ENCODE measurements at places on chromosomes 3 and 15.

DNA sequence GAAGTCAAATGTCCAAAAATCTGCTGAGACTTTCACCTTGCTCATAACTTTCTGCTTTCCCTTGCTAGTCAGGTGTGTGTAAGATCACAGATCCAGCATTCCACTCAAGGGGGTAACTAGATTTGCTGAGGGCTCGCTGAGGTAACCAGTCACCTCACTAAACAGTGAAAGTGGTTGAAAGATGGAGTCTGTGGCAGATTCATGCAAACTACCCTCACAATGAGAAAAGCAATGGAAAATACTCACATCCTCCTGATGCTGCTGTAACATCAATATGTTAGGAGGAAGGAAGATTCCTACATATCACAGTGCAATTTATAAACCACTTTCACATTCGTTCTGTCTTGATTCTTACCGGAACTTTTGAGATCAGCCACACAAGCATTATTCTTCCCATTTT lies 174.3 kb upstream of the BCL6 start:
- no peak for DNase-seq

GRCh38 chr3:75265897-75266296 lies 398.2 kb upstream of the FRG2C start:
- no peak for DNase-seq

DNA sequence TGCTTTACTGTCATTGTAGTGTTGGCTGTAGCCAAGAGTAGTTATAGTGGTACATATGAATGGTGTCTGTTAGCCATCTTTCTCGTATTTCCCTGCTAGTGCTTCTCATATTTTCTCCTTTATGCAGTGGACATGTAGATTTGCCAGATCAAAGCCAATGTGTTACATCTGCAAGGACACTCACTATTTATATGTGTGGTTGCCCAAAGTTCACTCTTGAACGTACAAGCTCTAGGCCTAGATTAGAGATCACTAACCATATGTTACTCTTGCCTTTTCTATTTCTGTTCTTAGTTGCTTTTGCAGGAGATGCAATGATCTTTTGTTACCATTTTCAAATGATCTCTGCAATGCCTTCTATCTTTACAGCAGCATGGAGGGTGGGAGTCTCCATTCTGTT lies 78.4 kb downstream of the CADM2 start:
- DNase-seq = no peak

DNA sequence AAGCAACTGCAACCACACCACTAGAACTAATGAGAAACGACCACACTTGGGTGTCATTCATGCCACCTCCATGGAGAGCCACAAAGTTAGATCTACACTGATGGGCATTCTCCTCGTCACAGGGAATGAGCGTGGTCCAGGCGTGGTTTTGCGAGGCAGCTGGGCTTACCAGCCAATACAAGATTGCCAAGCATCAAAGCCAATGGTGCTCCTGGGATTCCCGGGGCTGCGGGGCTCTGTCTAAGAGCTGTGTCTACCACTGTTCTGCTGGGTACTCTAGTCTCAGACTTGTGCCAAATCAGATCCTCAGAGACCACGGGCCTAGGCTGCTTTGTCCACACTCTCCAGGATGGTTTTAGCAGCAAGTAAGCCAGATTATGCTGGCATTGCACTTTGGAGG lies 43.8 kb downstream of the RAB6B start:
- no peak for DNase-seq

DNA sequence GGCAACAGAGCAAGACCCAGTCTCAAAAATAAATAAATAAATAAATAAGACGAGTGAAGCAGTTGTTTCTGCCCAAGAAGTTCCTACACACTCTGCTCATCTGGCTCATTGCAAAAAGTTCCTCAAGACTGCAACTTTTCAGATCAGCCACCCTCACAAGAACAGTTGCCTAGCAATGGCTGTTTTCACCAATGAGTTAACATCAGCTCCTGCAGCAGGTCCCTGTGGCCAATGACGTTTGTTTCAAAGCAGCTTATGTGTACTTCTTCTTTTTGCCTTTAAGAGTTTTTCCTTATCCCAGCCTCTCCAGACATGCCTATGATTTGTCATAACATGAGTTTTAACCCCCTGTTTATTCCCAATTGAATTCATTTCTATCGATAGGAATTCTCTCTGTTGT lies 118.4 kb upstream of the SPRED1 start:
- DNase-seq = no peak

- DNase-seq = no peak
Observed at GRCh38 chr3:72232777-72233176, 447.8 kb upstream of the PROK2 start.

- DNase-seq = no peak
Observed at GRCh38 chr3:147426931-147427330, 17.8 kb downstream of the ZIC1 start.

GRCh38 chr3:72618739-72619138 lies 229.5 kb downstream of the SHQ1 start:
- DNase-seq = no peak

DNA sequence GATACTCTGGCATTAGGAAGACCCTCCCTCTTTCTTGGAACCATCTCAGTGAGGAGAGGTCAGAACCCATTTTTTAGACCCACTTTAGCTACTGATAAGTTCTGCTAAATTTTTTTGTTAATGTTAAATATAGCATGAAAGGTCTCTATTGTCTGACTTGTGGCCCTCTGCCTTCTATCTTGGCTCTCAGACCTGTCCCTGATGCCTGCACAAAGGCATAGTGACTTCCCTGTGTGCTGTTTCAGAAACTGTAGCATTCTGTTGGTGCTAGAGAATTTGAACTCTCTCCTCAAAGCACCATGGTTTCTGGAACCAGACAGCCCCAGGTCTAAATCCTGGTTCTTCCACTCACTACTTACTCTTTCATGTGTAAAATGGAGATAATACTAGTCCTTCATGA lies 15.4 kb downstream of the MAPKBP1 start:
- DNase-seq = no peak

DNA sequence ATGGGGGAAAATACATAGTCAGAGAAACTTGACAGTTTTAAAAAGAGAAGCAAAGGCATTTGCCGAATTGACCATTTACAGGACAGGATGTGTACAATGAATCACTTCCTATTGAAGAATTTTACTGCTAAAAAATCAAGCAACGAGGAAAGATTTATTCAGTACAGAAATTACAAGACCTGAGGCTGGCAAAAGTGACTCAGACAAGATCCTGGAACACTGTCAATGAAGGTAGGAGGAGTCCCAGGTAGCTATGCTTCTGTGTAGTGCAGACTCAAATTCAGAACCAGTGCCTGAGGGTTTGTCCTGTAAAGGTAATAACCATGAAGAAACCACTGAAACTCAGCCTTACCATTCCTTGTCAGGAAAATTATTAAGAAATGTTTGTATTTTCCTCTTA lies 120.9 kb downstream of the ZMAT3 start:
- no peak for DNase-seq

DNA sequence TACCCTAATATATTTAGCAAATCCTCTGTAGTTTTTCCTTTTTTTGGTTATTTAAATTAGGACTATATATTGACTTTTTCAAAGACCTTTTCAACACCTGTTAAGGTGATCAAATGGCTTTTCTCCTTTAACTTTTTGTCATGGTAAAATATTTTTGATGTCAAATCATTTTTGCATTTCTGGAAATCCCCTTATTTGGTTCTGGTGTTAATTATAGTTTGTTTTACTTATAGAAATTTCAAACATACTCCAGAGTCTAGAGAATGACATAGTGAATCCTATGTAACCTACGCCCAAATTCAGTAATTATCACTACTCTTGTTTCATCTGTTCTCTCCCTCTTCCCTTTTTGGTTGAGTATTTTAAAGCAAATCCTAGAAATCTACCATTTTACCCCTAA lies 121.3 kb upstream of the TBL1XR1 start:
- DNase-seq = no peak

- no peak for DNase-seq
Observed at GRCh38 chr15:86018679-86019078, 61.0 kb upstream of the AGBL1 start.

GRCh38 chr15:81887912-81888311 lies 157.9 kb downstream of the MEX3B start:
- no peak for DNase-seq

DNA sequence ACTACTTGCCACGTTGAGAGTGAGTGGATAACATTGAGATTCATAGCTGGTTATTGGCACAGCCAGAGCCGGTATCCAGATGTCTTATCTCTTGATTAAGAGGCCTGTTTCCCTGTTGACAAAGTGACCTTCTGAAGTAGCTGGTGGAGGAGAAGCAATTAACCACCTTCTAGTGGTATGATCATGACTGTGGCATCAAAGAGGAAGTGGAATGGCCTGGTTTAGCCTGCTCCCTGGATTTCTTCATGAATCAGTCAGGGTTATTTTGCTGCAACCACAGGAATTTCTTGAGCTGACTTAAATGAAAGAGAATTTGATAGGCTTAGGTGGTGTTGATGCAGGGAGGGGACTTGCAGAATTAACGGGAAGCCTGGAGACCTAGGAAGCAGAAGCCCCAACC lies 398.3 kb downstream of the MFSD1 start:
- no peak for DNase-seq

DNA sequence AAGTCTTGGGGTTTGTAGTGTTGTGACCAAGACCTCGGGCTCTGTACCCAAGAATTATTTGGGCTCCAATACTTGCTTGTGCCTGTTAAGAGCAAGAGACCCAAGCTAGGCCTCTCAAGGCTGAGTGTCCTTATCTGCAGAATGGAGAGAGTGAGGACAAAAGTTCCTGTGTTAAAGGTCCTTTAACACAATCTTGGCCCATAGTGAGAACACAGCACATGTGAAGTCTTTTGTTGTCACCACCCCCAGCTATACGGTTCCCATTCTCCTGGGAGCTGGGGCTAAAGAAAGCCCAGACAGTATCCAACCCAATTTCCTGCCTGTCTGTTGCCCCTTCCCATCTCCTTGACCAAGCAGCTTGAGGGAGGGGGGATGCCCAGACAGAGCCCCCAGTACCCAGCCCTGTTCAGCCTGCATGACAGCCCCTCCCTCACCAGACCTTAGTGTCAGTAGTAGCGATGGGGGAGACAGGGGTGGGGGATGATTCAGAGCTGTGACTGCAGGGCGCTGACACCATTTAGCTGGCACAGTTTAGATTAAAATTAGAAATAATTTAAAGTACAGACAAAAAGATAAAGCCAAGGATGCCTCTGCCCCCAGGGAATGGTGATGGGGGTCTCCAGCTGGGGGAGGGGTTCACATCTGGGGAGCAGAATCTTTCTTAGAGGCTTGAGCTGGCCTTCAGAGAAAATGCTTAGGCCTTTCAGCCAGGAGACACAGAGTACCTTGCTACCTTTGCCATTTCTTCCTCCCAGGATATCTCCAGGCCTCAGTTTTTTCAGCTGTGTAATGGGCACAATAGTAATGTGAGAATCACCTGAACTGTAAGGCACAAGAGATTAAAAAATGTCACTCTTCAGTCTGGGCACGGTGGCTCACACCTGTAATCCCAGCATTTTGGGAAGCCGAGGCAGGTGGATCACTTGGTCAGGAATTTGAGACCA lies 2.7 kb downstream of the PRKCD start:
- no peak for DNase-seq

DNA sequence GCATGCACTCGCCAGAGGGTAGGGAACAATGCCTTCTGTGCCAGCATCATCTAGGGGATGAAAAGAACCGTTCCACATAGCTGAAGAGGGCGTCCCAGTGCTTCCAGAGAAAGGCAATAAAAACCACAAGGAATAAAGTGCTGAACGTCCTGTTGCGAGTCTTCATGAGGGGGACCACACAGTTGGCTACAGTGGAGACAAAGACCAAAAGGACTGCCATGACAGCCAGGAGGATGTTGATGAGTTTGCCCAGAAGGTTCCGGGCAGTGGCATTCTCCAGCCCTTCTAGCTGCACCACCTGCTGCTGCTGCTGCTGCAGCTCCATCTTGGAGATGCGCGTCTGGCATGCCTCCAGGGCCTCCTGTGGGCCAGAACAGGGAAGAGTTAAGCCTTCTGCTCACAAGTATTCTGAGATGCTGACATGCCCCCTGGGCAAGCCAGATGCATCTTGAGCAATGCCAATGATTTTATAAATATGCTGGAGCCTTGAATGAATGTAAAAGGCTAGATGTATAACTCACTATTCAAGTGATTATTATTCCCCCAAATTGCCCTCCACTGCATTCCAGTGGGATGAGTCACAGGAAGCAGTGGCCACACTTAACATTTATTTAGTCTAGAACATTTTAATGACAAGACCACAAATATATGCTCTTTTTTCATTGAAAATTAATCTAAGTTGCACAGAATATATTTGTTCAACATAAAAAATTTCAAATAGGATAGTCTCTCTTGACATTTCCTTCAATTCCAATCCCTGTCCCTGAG lies 45.1 kb upstream of the PLXND1 start:
- no peak for DNase-seq

- no peak for DNase-seq
Observed at GRCh38 chr15:48861813-48862431, 16.0 kb upstream of the EID1 start.

DNA sequence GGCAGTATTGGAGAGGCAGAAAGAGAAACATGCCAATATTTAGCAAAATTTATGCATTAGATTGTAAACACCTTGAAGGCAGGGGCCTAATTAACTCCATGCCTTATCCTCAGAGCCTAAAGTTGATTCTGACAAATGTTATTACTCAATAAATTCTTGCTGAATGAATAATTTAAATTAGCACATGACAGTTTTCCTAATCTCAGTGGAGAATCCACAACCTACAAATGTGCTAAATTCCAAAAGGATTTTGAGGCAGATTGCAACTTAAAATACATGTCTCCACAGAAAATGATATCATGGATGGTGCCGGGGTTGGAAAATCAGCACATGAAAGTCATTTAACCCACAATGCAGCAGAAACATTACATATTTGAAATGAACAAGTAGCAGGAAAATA lies 41.1 kb upstream of the NANOGP8 start:
- no peak for DNase-seq

- no peak for DNase-seq
Observed at GRCh38 chr15:101194546-101195125, 57.2 kb downstream of the CHSY1 start.

DNA sequence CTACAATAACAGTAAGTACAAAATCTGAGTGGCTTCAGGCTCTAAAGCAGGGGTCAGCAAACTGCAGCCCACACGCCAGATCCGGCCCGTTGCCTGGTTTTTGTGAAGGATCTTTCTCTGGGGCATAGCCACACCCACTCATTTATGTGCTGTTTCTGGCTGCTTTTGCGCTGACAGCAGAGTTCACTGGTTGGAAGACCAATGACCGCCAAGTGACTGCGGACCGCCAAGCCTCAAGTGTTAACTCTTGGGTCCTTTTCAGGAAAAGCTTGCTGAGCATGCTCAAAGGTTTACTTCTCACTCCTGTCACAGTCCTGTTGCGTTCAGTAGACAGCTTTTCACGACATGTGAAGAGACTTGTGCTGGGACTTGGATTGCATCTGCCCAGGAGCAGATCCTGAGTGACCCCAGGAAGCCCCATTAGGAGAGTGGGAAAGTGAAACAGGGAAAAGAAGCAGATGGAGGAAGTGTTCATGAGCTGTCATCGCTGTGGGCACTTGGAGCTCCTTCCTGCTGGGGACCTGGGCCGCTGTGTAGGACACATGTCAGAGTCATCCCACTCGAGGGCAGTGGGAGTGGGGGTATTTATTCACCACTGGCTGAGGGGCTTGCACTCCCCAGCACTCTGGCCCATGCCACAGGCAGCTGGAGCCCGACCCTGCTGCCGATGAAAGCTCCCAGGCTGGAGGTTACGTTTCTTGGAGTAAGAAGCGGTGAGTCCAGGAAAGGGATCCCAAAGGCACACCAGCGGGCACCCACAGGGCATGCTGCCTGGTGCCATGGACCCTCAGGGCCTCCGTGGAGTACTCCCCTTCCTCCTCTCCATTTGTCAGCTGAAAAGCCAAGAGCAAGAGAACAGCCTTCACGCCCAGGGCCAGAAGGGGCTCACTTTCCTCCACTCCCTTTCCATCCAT lies 249.1 kb downstream of the PLCL2 start:
- no peak for DNase-seq

- no peak for DNase-seq
Observed at GRCh38 chr15:84859144-84859543, 25.3 kb upstream of the SLC28A1 start.

Measured in NCI-H1417 treated with DMSO at 0.1 percent for 48 hours (cell line).